ENCODE measurements at places on chromosomes 7 and 10. TPM values are rescaled to one million over a fixed set of nuclear protein-coding genes. Genes with fewer than 3 reads are reported as not detected.

The LIPM gene
- total RNA-seq: not detected

The LIPN gene
- total RNA-seq: not detected

DNA sequence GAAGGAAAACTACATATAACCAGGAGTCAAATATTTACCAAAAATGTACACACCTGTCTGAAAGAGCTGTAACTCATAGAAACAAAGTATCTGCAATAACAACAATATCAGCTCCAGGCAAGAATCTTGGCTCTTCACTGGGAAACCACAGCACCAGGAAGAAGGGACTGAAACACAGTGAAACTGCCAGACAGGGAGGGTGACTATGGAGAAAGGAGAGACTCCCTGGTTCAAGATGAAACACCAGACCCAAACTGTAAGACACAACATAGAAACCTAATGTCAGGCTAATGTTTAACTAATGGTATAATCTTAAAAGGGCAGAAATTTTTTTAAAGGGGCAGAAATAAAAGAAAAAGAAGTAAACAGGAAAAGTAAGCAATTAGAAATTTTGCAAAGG is 11.5 kb upstream of the TAS2R39 start:
- peak; percentile 2 for DNase-seq
- H3K27ac ChIP-seq: no peak overlapping the region
- peaks cover 23% of the 10 kb centered on the region for H3K27me3 ChIP-seq
- H3K4me3 ChIP-seq: no peak overlapping the region

The OR2A5 gene
- total RNA-seq: not detected

- no peak for DNase-seq
- H3K4me1 ChIP-seq: no peaks in the 10 kb centered on the region
- no peaks in the 10 kb centered on the region for H3K36me3 ChIP-seq
- no peak overlapping the region for H3K4me3 ChIP-seq
These were observed 64.6 kb upstream of the ELN start for GRCh38 chr7:73963252-73963822.

DNA sequence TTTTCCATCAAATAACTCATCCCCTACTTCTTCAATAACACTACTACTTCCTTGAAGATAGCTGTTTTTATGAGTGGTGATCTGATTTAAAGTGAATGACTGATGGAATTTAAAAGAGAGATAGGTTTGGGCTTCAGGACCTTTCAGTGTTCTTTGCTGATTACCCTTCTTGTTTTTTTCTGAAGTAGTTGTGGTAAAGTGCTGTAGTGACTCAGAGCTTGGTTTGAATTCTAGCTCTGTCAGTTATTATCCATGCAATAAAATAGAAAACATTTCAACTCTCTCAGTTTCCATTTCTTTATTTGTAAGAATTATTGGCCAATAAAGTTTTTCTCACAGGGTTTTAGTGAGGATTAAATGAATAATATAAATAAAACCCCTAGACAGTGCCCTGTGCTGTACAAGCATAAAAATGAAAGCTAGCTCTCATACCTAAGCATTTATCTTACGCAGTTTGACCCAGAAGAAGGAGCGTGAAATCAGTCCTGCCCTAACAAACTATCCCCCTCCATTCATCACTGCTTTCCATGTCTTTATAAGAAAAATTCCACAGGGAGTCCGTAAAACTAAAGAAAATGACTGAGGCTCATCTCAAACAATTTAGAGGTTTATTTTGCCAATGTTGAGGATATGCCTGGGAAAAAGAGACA is 25.1 kb upstream of the AKAP9 start:
- no peak overlapping the region for H3K4me3 ChIP-seq
- no peaks in the 10 kb centered on the region for H3K36me3 ChIP-seq
- peaks cover 8% of the 10 kb centered on the region for H3K4me1 ChIP-seq
- H3K27ac ChIP-seq: no peak overlapping the region

DNA sequence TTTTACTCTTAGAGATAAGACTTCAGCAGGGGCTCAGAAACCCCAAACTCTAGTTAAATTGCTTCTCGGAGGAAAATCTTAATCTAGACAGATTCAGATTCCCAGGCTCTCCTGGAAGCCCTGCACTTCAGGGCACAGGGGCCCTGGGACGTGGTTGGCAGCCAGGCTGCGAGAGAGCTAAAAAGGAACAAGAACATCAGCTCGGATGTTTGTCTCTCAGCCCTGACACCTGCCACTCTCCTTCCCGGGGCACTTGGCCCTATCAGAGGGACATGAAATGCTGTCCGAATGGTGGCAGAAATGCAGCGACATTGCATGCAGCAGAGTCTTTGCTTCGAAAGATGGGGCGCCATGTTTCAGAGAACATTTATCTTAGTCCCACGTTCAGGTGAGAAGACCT is 166.8 kb downstream of the CCDC3 start:
- H3K4me3 ChIP-seq: no peak overlapping the region
- DNase-seq: no peak
- no peaks in the 10 kb centered on the region for H3K36me3 ChIP-seq
- H3K27me3 ChIP-seq: no peaks in the 10 kb centered on the region

The PIP gene
- total RNA-seq: not detected

The TMEM270 gene
- not detected for total RNA-seq

DNA sequence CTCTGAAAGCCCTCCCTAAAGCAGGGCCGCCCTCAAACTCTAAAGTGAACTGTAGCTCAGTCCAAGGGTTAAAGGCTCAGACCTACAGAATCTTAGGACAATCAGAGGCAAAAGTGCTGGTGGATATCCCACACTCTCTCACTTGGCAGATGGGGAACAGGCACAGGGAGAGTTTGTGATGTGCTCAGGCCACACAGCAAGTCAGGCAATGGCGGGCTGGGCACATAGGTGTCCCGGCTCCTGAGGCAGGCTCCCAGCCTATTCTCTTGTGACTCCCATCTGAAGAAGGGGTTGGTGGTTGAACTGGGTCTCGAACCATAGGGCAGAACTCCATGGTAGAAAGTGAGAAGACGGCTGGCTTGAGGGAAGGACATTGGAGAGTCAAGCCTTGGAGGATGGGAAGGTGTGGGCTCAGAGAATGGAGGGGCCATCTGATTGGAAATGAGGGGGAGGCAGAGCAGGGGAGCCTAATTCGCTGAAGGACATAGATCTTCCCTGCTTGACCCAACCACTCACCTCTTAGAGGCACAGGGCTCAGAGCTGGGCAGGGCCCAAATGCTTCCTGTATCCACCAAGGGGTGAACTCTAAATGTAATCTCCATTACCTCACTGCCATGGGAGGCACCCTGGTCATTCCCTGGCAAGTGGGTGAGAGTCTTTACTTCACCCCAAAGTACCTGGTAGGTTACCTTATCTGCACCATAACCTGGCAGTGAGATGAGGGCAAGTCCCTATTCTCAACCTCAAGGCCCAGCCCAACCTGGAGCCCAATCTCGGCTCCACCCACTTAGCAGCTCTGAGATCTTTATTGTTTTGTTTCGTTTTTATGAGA is 4.9 kb upstream of the ZMIZ1 start:
- H3K27ac ChIP-seq: no peak overlapping the region
- no peaks in the 10 kb centered on the region for H3K36me3 ChIP-seq

The ZNF488 gene
- total RNA-seq: 2.1 TPM

GRCh38 chr10:111885919-111886318 is 297.6 kb downstream of the GPAM start:
- no peaks in the 10 kb centered on the region for H3K4me1 ChIP-seq
- DNase-seq: no peak
- H3K4me3 ChIP-seq: no peak overlapping the region
- no peak overlapping the region for H3K27ac ChIP-seq
- no peaks in the 10 kb centered on the region for H3K27me3 ChIP-seq
- no peaks in the 10 kb centered on the region for H3K36me3 ChIP-seq

The KCND2 gene
- 0.17 TPM for total RNA-seq

GRCh38 chr10:47311932-47312662 is 10.2 kb upstream of the GDF2 start:
- H3K27me3 ChIP-seq: no peaks in the 10 kb centered on the region
- H3K4me1 ChIP-seq: peaks cover 10% of the 10 kb centered on the region
- no peak overlapping the region for H3K4me3 ChIP-seq
- H3K36me3 ChIP-seq: no peaks in the 10 kb centered on the region
- no peak overlapping the region for H3K27ac ChIP-seq

GRCh38 chr10:115856580-115856979 is 416.4 kb downstream of the GFRA1 start:
- no peaks in the 10 kb centered on the region for H3K36me3 ChIP-seq
- no peak overlapping the region for H3K27ac ChIP-seq
- DNase-seq: no peak
- H3K27me3 ChIP-seq: no peaks in the 10 kb centered on the region
- no peaks in the 10 kb centered on the region for H3K4me1 ChIP-seq
- H3K4me3 ChIP-seq: no peak overlapping the region

GRCh38 chr7:113404245-113404644 is 285.9 kb upstream of the SMIM30 start:
- H3K4me1 ChIP-seq: no peaks in the 10 kb centered on the region
- no peak overlapping the region for H3K27ac ChIP-seq
- peak; percentile 33 for DNase-seq
- H3K27me3 ChIP-seq: no peaks in the 10 kb centered on the region
- H3K4me3 ChIP-seq: no peak overlapping the region
- no peaks in the 10 kb centered on the region for H3K36me3 ChIP-seq

DNA sequence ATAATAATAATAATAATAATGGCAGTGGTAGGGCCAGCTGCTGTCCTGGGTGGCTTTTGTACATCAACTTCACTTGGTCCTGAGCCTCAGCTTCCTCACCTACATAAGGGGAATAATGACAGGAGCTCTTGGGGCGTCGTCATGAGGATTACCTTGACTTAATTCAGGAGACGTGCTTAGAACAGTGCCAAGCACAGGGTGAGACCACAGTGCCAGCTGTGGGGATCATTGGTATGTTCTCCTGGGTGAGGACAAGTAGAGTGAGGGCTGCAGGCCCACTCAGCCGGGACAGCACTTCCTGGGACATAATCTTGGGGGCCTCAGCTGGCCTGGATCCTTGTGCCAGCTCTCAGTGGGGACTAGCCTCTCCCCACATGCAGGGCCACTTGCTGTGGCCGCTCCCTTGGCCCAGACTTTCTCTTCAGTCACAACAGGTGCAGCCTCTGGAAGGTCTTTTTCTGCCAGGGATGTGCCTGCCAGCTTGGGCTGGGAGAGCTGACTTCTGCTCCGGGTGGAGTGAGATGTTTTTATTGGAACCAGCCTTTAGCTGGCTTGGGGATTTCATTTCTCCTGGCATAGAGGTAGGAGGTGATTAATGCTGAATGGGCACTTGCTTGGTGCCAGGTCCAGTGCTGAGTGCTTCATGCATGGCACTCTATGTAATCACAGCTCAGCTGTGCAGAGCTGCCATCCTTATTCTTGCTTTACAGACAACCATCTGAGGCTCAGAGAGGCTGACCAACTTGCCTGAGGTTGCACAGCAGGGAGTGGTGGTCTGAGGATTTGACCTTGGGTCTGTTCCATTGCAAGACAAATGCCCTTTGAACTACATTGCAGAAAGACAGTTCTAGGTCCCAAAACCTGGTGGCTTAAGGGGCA is 45.3 kb downstream of the TSPAN15 start:
- no peak for DNase-seq
- H3K27me3 ChIP-seq: no peaks in the 10 kb centered on the region

- no peak for DNase-seq
- no peaks in the 10 kb centered on the region for H3K4me1 ChIP-seq
These were observed 49.5 kb upstream of the DNAAF5 start for GRCh38 chr7:676972-677385.

DNA sequence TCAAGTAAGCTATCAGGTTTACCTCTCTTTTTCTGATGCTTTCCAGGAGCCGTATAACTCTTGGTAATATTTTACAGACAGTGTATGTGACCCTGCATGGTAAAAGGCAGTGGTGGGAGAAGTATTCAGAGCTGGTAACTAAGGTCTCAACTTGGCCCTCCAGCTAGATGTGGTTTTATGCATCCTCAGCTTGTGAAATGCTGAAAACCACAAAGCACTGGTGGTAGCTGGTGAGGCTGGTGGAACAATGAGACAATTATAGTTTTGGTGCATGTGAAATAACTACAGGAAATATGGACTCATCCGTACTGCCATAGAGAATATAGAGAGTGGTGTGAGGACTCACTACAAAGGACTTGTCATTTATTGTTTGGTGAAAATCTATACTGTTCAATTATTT is 383.0 kb upstream of the PCDH15 start:
- H3K36me3 ChIP-seq: no peaks in the 10 kb centered on the region
- no peak overlapping the region for H3K4me3 ChIP-seq
- no peak overlapping the region for H3K27ac ChIP-seq
- no peaks in the 10 kb centered on the region for H3K4me1 ChIP-seq

DNA sequence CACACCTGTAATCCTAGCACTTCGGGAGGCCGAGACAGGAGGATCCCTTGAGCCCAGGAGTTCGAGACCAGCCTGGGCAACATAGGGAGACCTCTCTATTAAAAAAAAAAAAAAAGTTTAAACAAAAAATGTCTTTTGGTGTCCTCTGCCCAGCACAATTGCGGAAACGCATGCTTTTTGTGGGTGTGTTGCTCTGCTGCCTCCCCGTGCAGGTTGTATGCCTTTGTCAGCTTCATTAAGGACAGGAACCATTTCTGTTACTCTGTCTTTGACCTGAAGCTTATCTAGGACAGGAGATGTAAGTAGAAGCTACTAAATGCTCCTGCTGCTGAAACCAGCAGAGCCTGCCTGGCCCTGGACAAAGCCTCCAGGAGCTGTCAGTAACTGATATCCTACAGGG is 21.3 kb upstream of the ANKRD2 start:
- no peaks in the 10 kb centered on the region for H3K36me3 ChIP-seq
- no peak for DNase-seq
- no peaks in the 10 kb centered on the region for H3K27me3 ChIP-seq
- H3K27ac ChIP-seq: no peak overlapping the region
- no peak overlapping the region for H3K4me3 ChIP-seq

DNA sequence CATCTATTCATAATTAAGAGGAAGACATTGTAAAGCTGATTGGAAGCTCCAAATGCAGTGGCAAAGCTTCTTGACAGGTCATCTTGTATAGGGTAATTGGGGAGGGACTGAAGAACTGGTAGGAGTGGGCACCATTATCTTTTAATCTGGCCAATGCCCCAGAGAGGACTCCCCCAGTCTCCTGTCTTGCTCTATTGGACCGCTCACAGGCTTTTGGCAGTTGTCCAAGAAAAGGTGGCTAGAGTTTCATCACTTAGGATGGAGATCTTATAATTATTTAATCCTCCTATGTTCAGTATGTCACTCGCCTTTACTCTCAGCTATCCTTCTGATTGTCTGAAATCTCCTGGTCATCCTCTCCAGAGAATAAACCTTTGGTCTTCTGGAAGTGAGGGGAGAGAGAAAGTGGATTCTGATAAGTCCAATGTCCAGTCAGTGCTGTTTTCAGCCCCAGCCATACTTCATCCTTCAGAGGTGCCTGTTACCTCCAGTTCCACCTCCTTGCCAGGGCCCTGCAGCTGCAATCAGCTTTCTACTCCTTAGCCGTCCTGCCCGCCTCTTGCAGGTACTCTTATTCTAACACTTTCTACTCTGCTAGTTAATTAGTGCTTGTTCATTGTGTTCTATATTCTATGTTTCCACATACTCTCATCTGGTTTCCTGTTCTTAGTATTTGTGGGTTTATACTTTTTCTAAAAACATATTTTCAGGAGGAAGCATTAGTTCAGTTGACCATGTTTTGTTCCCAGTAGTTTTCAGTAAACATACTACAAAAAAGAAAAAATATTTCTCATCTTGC is 241.6 kb downstream of the NSUN6 start:
- no peaks in the 10 kb centered on the region for H3K4me1 ChIP-seq
- no peaks in the 10 kb centered on the region for H3K36me3 ChIP-seq
- no peak overlapping the region for H3K27ac ChIP-seq
- no peak for DNase-seq
